Activated CD4-positive, alpha-beta T cell treated with anti-CD3 and anti-CD28 coated beads, Interleukin-2, amount 50 U/mL, for 48 hours (primary cell): ENCODE measurements at places on chromosomes 5 and 9.

- no peak for DNase-seq
Measured at GRCh38 chr5:168770996-168771395, 191.8 kb upstream of the PANK3 start.

DNA sequence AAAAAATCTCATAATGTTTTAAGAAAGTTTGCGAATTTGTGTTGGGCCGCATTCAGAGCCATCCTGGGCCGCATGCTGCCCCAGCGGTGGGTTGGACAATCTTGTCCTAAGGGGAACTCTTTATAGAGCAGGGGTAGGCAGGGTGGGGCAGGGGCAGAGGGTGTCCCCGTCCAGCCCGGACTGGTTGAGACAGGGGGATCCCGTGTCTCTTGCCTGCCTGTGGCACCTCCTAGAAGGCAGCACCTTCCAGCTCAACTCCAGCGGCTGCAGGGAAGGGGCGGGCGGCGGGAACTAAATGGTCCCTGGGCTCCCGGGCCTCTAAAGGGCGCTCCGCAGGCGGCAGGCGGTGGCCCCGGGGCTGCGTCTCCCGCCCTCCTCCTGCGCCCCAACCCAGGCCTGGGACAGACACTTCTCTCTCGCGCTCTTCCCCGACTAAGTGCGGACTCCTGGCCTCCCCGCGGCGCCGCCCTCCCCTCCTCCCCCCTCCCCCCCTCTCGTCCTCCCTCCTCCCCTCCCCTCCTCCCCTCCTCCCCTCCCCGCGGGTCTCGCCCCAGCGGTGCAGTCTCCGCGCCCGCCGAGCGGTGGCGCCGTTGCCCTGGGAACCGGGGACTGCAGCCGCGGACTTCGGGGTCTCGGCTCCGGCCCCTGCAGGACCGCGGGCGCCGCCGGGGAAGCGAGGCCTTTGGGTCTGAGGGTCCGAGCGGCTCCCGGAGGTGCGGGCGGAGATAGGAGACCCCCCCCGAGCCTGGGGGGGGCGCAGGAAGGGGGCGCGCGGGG is 132.6 kb downstream of the MRPL36 start:
- peak; percentile 46 for DNase-seq

DNA sequence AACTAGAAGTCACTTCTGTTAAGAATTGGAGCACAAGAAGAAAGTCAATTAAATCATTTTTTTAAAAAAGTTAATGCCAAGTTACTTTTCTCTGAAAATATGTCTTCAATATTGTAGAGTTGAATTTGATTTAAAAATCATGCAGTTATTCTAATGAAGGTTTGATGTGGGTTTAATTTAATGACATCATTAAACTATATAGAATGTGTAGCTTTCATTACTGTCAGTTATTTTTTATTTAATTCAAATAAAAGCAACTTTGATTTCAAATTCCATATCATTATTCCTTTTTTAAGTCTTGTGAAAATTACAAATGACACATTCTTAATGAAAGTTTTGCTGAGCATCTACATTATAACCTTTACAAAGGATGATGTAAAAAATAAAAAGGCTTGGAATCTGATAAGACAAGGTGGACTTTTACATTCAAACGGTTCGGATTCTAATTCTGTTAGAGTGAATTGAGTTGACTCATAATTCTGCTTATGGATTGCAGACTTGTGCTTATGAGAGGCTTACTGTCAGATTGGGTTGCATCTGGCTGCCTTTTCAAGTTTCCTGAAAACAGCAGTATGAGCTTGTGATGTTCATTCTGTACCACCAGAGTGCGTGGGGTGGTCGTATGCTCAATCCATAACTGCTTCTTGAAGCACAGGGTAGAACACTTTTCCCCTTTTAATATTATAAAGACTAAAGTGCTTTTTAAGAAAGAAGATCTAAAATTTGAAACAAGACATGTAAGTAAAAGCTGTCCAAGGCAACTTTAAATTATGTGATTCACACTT is 253.0 kb upstream of the ARRDC3 start:
- no peak for DNase-seq

DNA sequence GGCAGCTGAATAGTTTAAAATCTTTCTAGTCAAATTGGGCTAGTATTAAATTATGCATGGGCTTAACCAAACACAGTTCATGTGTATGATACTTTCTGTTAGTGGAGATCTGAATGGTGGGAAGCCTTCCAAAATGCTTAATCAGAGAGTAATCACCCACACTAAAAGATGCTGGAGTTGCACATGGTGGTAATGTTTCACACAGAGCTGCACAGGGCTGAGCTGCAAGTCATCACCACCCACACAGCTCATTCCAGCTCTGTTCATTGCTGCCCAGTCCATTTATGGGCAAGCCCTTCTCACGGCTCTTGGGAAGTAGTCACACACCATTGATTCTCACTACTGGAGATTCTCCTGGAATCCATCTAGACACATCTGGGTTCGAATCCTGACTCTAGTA is 351.5 kb upstream of the KCNN2 start:
- DNase-seq: no peak

GRCh38 chr5:74786851-74787250 is 19.8 kb downstream of the NSA2 start:
- DNase-seq: no peak

DNA sequence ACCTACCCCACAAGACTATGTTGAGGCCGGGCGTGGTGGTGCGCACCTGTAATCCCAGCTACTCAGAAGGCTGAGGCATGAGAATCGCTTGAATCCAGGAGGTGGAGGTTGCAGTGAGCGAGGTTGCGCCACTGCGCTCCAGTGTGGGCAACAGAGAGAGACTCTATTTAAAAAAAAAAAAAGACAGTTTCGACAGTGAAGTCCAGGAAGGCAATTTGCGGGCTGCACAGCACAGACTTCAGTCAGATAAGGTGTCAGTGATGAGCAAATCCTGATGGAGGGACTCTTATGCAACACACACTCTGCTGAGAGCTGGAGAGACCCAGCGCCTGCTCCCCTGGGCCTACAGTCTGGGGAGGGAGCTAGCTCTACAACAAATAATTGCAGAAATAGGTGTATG is 14.2 kb downstream of the CCNJL start:
- no peak for DNase-seq

GRCh38 chr9:127629468-127630081 is 17.5 kb downstream of the STXBP1 start:
- no peak for DNase-seq

DNA sequence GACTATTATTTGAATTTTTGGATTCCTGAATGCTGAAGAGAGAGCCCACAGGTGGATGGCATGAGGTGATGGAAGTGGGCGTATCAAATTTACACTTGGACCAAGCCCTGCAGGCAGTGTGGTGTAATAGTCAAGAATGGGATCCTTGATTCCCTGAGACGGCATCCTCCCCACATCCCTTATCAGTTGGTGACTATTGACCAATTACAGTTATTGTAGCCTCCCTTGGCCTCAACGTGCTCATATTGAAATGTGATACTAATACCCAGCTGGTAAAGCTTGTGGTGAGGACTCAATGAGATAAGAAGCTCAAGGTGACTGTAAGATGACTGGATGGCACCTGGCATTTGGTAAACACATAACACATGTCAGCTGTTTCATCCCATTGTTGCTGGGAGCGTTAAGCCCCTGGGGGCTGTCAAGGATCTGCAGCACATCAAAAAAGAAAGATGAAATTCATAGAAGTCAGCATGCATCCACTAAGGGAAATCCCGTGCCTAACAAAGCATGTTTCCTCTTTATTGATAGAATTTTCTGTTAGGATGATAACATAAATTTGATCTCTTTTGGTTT is 65.6 kb upstream of the IRX2 start:
- DNase-seq: no peak

DNA sequence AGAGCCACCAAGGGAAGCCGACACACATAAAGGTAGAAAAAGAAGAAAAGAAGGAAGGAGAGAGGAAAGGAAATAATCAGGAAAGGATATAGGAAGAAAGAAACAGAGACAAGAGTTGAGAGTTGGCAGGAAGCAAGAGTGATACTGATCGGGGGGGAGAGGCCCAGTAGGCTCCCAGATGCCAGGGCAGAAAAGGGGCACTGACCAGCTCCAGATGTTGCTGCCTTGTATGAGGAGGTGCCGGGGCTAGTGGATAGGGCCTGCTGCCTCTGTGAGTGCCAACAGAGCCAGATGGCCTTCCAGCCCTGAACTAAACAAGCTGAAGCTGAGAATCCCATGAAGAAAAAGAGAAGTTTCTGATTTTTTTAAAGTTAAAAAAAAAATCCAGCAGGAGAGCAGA is 82.0 kb upstream of the TRIM32 start:
- no peak for DNase-seq

DNA sequence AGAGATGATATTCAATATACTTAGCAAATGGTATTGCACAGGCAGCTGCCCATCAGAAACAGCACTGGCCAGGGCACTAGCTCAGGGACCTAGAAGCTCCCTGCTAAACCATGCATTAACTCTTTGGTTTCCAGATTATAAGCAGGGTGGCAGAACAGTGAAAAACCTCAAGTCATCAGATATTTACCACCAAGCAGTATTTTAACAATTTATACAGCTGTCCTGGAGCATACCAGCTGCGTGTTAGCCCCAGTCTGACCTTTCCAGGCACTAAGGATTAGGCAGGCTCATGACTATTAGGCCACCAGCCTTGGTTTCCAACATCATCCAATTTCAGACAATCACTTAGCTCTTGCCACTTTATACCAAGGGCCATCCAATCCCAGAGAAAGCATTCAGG is 326.5 kb downstream of the CAAP1 start:
- DNase-seq: no peak

DNA sequence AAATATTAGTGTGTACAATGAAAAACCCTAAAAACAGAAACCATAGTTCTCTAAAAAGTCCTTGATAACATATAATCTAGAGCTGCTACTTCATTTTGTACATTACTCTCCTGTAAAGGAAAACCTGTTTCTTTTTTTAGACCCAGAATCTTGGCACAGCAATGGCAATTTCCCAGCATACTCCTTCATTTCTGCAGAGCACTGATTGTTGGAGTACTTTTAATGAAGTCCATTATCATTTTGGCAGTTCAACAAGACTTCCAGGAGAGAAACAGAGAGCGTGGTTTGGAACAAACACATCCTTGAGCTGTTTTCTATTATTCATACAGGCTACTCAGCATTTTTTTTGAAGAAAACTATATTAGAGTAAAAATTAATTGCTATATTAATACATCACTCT is 22.7 kb upstream of the MROH2B start:
- DNase-seq: no peak

DNA sequence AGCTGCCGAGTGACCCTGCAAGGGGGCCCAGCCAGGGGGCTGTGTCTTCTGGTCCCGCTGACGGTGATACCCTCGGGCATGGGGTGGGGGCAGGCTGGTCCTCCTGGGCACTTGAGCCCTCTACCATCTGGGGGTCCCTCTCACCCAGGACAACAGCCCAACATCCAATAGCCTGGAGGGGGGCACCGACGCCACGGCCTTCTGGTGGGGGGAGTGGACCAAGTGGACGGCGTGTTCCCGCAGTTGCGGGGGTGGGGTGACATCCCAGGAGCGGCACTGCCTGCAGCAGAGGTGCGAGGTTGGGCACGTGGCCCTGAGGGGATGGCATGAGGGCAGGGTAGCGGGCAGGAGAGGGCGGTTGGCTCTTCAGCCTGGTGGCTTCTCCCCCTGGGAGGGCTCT is 2.8 kb downstream of the ADAMTSL2 start:
- DNase-seq: no peak

DNA sequence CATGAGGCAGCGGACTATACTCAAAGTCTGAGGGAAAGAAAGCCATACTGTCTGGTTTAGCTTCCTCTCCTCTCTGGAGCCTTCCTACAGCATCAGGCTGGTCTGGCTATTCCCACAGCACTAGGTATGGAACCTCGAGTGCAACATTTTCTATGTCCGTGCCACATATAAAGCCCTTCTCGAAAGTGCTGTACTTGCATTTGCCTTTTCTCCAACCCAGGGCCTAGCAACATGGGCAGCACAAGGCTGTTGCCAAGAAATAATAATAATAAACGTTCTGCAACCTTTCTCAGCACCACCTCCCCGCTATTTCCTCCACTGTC is 804 bp downstream of the MED10 start:
- no peak for DNase-seq

DNA sequence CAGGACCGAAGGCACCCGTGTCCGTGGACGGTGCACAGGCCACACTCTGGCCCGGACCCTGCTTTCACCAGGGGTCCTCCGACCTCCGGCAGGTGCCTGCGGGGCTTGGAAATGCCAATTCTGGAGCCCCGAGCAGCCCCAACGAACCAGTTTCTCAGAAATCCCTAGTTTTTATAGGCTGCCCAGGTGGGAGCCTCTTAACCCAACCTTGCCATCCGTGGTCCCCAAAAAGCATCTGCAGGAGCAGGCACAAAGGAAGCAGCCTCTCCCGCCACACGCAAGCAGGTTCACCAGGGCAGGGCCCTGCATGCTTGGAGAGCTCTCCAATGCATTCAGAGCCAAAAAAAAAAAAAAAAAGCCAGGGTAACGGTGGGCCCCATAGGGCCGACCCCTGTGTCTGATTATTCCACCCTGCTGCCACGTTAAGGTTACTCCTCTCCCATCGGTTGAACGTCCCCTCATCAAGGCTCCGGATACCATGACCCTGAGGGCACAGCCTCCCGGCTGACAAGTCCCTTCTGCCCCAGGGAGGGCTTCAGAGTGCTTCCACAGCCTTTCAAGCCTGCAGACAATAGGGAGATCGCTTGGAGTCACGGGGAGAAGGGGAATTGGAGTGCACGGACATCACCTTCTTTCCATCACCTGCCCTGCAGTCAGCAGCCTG is 796 bp upstream of the TPRN start:
- DNase-seq: no peak

DNA sequence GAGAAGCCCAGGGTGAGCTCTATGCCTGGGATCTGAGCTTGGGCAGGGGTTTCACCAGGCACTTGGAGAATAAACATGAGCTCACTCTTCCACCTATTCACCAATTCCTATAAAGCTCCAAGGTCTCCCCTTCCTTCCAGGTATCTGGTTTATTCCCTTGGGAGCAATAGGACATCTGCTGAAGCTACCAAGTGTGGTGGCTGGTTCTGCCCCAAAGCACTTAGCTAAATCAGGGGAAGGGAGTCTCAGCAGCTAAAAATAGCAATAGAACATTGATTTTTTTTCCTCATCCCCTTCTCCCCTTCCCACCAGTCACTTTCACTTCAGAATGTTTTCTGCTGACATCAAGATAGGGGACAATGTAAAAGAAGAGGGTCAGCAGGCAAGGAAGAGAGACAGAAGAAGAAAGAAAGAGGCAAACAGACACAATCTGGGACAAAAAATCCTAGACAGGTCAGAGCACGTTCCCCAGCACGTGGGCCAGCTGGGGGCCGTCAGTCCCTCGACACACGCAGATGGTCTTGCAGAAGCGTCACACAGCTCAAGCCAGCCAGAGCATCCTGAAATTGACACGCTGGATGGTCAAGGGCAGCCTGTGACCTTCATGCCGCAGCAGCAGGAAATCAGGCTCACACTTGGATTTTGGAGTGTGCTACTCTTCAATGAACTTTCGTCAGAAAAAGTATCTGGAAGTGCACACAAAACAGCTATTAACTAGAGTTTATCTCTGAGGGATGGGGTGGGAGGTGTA is 176.0 kb downstream of the ZNF608 start:
- DNase-seq: no peak
